ENCODE measurements at places on chromosomes 4 and X.

DNA sequence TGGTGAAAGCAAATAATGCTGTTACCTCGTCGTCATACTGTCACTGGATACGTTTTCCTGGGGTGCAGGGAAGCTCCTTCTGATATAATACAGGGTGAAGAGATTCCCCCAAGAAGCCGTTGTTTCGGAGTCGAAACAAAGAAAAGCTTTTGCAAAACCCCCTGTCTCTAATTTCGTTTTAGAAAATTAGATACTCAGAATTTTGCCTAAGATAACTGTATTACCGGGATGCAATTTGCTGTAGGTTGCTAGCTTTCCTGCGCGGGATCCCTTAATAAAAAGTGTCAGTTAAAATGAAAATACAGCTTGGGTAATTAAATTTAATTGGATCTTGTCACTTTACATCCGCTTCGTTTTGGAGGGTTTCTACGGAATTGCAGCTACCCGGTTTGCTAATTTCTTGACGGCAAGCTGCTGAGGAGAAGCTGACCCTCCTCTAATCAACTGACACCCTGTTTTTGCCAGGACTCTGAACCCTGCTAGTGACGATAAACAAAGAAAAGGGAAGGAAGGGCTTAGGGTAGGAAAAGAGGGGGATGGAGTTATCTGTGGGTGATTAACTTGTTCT is 174.6 kb downstream of the SHOX start:
- no peak for DNase-seq

DNA sequence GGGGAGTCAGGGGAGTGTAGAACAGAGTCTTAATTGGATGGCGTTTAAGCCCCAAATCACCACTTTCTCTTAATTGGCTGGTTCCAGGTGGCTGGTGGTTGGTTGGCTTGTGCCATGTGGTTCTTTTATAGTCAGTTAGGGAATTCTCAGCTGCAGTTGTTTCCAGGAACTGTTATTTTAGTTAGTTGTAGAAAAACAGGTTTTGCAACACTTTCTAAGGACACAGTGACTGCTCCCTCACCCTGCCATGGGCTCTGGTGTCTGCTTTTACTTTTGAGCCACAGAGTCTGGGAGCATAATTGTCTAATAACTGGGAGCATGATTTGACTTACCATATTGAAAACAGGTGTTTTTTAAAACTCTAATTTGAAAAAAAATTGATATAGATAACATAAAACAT is 75.8 kb upstream of the PCDH18 start:
- no peak for DNase-seq

- no peak for DNase-seq
These were observed 1.2 kb downstream of the CPEB2 start for GRCh38 chr4:15003401-15003890.

- DNase-seq = no peak
These were observed 110.6 kb upstream of the ADAMTS3 start for GRCh38 chr4:72679666-72680065.

GRCh38 chr4:38894322-38894982 is 26.8 kb downstream of the FAM114A1 start:
- DNase-seq = no peak

DNA sequence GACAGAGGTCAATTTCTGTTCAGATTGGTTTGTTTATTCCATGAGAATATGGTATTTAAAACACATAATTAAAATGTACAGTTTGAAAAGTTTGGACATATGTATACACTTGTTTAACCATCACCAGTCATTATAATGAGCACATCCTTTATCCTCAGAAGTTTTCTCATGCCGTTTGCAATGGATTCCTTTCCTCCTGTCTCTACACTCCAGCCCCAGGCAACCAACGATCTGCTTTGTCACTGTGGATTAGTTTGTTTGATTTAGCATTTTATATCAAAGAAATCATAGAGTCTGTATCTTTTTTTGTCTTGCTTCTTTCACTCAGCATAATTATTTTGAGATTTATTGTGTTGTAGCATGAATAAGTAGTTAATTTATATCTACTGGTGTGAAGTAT is 243.0 kb upstream of the TRAM1L1 start:
- DNase-seq = no peak

DNA sequence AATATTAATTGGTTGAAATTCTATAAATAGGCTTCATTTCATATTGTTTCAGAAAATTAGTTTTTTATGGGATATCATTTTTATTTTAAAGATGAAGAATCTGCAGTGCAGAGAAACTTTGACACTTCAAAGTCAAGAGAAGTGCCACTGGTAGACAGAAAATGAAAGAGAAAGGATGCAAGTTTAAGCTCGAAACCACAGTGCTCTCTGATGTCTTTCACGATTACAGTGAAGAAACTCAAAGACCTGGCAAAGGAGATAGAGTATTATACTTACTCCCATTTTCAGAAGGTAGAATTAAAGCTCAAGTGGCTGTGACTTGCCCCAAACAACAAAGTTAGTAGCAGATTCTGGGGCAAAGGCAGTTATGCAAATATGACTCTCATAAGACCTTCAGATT is 745.4 kb downstream of the TECRL start:
- DNase-seq = no peak

DNA sequence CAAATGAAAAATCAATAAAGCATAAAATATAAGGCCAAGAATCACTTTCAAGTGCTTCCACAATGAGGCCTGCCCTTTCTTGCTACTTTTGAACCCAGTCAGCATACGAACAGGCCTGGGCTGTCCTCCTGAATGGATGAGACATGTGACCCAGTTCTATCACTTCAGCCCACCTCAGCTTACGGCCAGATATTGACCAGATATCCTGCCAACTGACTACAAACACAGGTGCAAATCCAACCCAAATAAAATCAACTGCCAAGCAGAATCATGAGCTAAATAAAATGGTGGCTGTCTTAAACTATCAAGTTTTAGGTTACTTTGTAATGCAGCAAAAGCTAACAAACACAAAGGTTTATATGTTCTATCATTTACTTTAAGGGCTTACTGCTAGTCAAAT is 53.7 kb downstream of the PDS5A start:
- no peak for DNase-seq

- no peak for DNase-seq
These were observed 50.9 kb downstream of the SEL1L3 start for GRCh38 chr4:25811841-25812240.

GRCh38 chrX:29376584-29376983 is 789.3 kb downstream of the IL1RAPL1 start:
- no peak for DNase-seq

GRCh38 chr4:136329042-136329662 is 1203.1 kb downstream of the PCDH18 start:
- no peak for DNase-seq

- no peak for DNase-seq
These were observed 183.2 kb upstream of the MAGEE2 start for GRCh38 chrX:75968293-75968692.

GRCh38 chr4:56768763-56769162 is 52.7 kb downstream of the SPINK2 start:
- no peak for DNase-seq
